GM12891 (cell line): ENCODE measurements at places on chromosomes 1 and 21.

DNA sequence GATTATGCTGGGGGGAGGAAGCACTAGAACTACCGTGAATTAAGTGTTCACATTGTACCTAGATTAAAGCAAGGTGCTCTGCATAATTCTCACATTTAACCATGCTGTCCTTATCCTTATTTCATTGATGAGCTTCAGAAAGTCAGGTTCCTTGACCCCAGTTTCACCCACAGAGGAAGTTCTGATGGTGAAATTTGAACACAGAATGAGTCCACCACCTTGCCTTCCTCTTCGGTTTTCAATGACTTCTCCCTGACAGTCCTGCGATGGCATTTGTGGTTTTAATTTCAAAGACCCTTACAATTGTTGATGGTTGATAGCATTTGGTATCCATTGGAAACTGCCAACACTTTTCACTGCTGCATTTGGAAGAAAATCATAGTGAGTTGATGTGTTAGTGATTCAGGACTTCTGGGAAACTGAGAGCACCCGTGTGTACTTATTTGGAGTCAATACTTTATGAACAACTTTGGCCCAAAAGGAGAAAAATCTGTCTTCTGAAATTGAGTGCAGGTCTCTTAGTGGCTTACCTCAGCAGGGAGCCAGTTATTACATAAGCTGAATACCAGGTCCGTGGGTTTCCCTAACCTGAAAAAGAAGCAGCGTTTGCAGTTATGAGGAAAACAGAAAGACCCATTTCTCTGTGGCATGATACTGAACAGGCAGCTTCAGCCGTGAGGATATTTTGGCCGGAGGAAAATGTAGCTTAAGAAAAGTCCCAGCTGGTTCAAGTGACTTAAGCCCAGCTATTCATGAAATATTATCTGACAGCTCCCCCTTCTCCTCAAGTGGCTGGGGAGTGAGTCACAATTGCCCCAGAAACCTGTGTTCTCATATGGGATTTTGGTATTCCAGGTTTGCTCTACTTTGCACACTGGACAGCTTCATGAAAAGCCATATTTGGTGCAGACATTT lies 47.5 kb downstream of the ROR1 start:
- DNase-seq = no peak

DNA sequence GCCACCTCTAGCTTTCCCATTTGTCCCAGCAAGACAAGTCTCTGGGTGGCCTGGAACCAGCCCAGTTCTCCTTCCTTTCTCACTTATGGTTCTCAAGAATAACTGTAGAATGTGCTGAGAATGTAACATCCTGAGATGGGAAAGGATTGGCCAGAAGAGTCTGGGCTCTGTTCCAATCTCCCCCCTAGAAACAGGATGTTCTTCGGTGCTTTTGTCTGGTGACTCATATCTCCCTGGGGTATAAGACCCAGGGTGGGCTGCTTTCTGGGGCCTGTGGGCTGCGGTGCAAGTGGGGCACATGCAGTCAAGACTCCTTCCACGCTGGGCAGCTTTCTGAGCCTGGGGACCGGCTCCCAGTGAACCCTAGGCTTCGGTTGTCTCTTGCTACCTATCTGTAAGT lies 251.2 kb upstream of the POU3F1 start:
- no peak for DNase-seq

GRCh38 chr1:207309745-207310273 lies 11.7 kb upstream of the CD55 start:
- no peak for DNase-seq

GRCh38 chr1:98044766-98045165 lies 123.9 kb upstream of the DPYD start:
- DNase-seq = no peak

GRCh38 chr1:27299385-27300271 lies 22.3 kb upstream of the TMEM222 start:
- DNase-seq = no peak

DNA sequence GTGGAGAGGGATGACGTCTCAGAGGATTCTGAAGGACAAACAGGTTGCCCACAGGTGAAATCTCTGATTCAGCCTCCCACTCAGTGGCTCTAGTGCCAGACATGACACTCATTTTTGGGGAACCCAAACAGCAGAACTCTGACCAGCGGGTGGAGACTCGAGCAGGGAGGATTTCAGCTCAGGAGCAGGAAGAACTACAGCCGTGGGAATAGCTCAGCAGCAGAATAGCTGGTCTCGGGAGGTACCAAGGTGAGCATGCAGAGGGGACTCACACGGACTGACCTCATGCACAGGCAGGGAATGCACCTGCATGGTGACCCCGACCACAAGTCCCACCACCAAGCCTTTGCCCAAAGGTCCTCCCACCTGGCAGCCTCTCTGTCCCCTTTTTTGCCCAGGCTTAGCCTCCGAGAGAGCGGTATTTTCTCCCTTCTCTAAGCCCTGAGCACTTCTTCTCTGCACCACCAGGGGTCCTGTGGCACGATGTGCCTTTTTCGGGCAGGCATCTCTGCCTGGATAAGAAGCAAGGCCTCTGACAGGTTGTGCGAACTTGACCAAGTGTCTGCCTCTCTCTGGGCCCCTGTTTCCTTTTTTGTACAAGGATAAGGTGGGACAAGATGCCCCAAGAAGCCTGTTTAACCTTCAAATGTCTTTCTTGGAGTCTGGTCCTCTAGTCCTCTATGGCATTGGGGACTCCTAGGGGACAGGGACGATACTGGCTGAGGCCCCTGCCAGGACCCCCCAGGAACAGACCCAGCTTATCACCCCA lies 8.8 kb upstream of the FGR start:
- DNase-seq = no peak

GRCh38 chr1:15246960-15247614 lies at the start of gene FHAD1:
Gene FHAD1 (plus strand): TSS chr1:15247223. CDS start chr1:15251785, 4,562 bp downstream.
- peak; percentile 47 for DNase-seq

DNA sequence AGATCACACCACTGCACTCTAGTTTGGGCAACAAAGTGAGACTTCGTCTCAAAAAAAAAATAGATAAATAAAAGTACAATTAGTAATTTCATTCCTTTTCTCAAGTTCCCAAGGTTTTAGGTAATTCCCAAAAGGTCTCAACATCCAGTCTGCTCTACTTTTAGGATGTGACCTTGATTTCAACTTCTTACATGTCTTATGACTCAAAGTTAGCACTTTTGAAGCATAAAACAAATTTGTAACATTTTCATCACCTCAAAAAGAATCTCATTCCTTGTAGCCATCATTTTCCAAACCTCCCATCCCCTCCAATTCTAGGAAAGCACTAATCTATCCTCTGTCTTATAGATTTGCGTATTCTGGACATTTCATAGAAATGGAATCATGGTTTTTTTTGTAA lies 32.2 kb downstream of the SNX27 start:
- no peak for DNase-seq

- no peak for DNase-seq
These were observed 99.6 kb upstream of the CACNA1E start for GRCh38 chr1:181383695-181384094.

DNA sequence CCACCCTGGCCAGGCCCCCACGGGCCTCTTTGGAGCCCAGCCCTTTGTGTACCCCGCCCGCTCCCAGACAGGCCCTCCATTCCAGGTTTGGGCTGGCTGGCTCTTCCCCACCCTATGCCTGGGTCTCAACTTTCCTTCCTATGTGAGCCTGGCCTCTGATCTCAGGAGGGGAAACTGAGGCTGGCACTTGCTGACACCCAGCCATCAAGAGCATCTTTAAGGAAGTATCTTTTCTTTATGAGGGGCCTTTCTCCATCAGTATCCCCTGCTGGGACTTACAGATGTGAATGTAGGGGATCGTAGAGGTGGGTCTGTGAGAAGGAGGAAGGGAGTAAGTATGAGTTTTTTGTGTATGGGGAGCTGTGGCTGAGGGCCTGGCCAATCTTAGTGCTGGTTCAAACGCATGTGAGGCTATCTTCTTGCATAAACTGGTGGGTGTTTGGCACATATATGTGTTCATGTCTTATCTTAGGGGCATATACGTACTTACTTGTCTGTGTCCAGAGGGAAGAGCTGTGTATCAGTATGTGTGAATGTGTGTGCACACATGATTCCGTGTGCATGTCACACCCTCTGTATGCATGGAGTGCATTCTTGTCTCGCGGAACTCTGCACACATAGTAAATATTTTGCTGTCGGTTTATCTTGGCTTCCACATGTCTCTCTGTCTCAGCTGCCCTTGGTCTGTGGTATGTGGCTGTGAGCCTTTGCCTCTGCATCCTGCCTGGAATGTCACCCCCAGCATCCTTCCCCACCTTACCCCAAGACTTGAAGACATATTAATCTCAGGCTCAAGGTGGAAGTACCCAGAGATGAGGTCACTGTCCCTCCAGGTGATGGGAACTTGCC lies 5.4 kb downstream of the NECTIN4 start:
- no peak for DNase-seq

DNA sequence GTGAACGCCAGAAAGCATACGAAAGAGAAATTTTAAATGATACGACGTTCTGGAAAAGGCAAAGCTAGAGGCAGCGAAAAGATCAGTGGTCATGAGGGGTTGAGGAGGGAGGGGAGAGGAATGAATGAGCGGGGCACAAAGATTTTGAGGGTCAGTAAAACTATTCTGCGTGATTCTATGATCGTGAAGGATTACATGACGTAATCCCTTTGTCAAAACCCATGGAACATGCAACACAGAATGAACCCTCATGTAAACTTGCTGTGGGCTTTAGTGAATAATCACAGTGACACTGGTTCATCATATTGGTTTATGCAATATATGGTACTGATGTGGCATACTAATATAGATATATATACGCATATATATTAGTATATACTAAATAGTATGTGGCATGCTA lies 13.0 kb downstream of the LRRC38 start:
- no peak for DNase-seq

DNA sequence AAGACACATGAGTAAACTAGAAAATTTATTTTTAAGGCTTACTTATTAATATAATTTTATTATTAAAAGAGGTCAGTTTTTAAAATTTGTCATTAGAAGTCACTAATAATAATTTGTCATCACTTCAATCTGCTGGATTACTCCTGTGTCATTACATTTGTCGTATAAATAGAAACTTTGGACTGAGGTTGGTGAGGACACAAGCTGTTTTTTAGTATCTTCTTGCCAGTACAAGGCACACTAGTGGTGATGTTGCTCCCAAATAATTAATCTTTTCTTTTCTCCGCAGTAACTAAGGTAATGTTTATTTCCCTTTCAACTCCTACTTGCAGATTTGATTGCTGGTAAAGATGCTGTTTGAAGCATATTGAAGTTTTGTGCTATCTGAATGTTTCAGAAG lies 59.4 kb upstream of the TENT5C start:
- no peak for DNase-seq

GRCh38 chr1:7643530-7643929 lies 127.6 kb upstream of the VAMP3 start:
- DNase-seq = no peak

- no peak for DNase-seq
These were observed 7.3 kb upstream of the FAM78B start for GRCh38 chr1:166174108-166174507.

GRCh38 chr1:145912128-145912641 lies 2.3 kb upstream of the ITGA10 start:
- DNase-seq = no peak

DNA sequence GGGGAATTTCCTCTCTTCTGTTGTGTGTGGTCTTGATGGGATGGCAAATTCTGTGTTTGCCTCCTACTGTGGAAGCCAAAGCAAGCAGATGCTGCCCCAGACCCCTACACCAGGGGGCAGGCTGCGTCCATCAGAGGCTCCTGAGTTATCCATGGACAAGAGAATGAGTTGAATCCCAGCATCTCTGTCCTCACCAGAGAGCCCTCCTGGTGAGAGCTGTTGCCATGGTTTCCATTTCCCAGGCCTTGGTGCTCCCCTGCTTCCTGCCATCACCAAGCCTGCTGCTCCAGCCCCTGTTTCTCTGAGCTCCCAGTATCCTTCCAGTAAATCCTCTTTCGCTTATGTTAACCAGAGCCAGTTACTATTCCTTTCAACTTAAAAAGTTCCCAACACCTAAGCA lies 20.4 kb upstream of the GNG12 start:
- DNase-seq = no peak

GRCh38 chr1:38585460-38585859 lies 274.1 kb downstream of the RRAGC start:
- DNase-seq = no peak

DNA sequence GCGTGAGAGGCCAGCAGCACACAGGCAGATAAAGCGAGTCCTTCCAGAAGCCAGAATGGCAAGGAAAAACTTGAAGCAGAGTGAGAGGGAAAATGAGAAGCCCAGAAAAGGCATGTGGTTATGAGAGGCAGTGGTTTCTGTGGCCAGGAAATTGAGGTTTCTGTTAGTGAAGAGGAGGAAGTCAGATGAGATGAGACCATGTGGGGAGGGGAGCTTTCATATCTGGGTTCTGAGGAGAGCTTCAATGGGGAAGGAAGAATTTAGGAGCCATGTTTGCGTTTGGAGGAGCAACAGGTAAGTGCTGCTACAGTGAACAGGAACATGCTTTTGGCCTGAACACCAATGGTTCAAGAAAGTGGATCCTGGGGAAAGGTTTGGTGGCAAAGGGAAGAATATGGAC lies 6.1 kb upstream of the CD1A start:
- peak; percentile 23 for DNase-seq

GRCh38 chr1:67441739-67442281 lies 11.6 kb upstream of the SERBP1 start:
- no peak for DNase-seq

GRCh38 chr1:38153066-38153777 lies 106.6 kb upstream of the POU3F1 start:
- DNase-seq = no peak

- no peak for DNase-seq
These were observed 650 bp downstream of the TNFAIP8L2 start for GRCh38 chr1:151157067-151157531.

GRCh38 chr1:35807614-35808449 lies at the start of gene AGO4:
Gene AGO4 (plus strand): TSS chr1:35808016. CDS start chr1:35808417, 401 bp downstream.
- DNase-seq = peak; percentile 43

- DNase-seq = no peak
These were observed 4.8 kb downstream of the DCAF8 start for GRCh38 chr1:160257411-160258015.

DNA sequence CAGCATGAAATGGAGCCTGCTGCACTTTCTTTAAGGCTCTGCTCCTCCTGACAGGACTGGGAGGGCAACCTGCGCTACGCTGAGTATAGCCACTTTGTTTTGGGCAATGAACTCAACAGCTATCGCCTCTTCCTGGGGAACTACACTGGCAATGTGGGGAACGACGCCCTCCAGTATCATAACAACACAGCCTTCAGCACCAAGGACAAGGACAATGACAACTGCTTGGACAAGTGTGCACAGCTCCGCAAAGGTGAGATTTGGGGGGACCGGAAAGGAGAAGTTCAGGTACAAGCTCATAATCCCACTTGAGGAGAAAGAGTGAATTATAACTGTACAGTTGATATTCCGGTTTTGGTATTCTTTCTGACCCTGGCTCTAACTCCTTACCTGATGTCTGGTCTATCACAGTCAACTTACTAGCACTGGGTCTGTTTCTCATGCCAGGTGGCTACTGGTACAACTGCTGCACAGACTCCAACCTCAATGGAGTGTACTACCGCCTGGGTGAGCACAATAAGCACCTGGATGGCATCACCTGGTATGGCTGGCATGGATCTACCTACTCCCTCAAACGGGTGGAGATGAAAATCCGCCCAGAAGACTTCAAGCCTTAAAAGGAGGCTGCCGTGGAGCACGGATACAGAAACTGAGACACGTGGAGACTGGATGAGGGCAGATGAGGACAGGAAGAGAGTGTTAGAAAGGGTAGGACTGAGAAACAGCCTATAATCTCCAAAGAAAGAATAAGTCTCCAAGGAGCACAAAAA lies 5.4 kb downstream of the ANGPTL7 start:
- DNase-seq = no peak
